ENCODE measurements at places on chromosomes 7 and 10. TPM values are rescaled to one million over a fixed set of nuclear protein-coding genes. Genes with fewer than 3 reads are reported as not detected.

- no peak for DNase-seq
Measured at GRCh38 chr7:104852386-104852785, 161.6 kb upstream of the KMT2E start.

- no peak for DNase-seq
Measured at GRCh38 chr10:124674768-124675222, 69.4 kb downstream of the FAM53B start.

Gene STEAP1B
- polyA plus RNA-seq: 0.80 TPM

Gene HIF1AN
- polyA plus RNA-seq: 7.4 TPM

- no peak for DNase-seq
Measured at GRCh38 chr7:73618538-73618937, 5.8 kb downstream of the MLXIPL start.

- no peak for DNase-seq
Measured at GRCh38 chr7:52682993-52683392, 352.4 kb upstream of the POM121L12 start.

Gene RSPH10B
- polyA plus RNA-seq: 0.25 TPM

GRCh38 chr10:12357525-12358151 lies 8.3 kb downstream of the CAMK1D start:
- no peak for DNase-seq

Gene ZNF107
- 8.9 TPM for polyA plus RNA-seq

Gene PTPN20
- 0.78 TPM for polyA plus RNA-seq

- no peak for DNase-seq
Measured at GRCh38 chr7:66810716-66811115, 70.2 kb downstream of the RABGEF1 start.

Gene CRPPA
- polyA plus RNA-seq: 0.32 TPM

DNA sequence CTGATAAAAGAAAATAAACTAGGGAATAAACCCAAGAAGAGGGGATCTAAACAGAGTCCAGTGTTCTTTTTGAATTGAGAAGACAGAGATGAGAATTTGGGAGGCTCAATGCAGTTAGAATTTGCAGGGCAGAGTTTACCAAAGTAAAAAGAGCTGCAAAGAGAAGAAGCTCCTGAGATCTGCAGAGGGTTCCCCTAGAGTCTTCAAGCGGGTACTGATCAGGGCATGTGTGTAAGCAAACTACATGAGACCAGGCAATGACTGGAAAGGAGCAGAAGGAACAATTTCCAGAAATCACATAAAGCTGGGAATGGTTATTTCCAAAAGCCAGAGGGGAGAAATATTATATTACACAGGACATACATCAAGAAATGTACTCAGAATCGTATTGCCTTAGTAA lies 58.1 kb upstream of the TES start:
- no peak for DNase-seq

DNA sequence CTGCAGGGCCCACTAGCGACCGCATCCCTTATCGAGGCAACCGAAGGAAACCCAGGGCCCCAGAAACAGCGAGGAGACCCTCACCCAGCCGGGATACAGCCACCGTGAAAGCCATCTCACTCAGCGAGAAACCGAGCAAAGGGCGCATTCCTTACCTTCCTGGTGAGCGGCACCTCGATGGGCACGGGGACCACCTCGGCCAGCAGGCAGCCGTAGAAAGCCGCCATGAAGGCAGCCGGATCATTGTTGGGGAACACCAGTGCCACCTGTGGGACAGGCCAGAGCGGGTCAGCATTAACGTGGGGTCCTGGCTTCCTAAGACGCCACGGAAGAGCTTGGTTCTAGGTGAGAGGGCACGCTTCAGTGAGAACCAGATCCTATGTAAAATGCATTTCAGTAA lies 263.7 kb downstream of the ZMYND11 start:
- no peak for DNase-seq

DNA sequence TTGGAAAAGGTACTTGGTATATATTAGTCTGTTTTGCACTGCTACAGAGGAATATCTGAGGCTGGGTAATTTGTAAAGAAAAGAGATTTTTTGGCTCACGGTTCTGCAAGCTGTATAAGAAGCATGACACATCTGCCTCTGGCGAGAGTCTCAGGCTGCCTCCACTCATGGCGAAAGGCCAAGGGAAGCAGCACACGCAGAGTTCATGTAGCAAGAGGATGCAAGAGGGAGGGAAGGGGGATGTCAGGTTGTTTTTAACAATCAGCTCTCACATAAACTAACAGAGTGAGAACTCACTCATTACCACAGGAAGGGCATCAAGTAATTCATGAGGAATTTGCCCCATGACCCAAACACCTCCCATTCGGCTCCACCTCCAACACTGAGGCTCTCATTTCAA lies 484.8 kb upstream of the DPP6 start:
- DNase-seq: no peak

Gene OSBPL3
- polyA plus RNA-seq: 23.3 TPM

DNA sequence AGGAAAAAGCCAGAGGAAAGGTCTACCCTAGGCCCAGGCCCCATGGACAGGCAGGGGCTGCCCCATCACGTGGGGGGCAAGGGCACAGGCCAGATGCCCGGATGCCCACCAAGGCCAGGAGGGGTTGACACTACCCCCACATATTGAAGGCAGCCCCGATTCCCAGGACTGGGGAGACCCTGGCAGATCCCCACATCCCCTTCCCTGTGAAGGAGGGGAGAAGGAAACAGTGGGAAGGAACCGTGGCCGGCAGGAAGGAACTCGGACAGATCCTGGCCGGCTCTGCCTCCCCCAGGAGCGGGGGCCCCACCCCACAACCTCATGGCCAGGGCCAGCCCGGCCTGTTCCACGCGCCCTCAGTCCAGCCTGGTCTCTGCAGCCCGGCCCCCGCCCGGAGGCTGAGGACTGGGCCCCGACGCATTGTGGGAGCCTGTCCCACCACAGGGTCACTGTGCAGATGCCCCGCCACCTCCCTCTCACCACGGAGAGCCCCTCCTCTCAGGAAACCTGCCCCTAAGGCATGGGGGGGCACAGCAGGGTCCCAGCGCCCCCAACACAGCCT lies 41.3 kb downstream of the PAPOLB start:
- DNase-seq: no peak

DNA sequence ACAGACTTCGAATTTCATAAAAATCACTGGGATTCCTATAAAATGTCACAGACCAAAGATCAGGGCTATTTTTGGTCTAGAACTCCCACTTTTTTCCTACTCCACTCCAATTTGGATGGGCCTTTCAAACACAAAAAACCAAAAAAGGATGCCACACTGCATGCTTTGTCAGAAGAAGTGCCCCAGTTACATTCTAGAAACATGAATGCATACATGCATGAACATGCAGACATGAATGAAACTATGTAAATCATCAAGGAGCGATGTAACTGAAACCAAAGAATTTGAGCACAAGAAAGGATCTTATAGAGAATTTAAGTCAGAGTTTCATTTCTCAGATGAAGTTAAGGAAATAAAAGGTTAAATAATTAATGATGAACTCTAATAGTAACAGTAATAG lies 31.8 kb upstream of the FAM133B start:
- DNase-seq: no peak

Gene CCL26
- 3.1 TPM for polyA plus RNA-seq

DNA sequence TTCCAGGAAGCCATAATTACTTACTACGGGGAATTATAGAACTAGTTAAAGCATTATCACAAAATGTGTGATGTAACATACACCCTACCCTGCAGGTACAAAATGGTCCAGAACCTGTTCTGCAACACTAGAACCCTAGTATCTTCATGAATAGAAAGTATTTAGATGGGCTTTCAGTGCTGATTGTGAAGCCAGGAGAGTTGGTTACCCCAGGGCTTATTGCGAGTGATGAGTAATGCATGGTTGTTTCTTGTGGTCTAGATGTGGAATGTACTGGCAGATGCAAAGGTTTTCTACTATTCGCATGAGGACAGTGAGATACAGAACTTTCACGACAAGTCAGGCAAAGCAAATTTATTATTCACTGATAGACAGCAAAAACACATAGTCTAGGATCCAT lies 33.6 kb upstream of the AGR3 start:
- DNase-seq: no peak

Gene CYP2C18
- 0.68 TPM for polyA plus RNA-seq

DNA sequence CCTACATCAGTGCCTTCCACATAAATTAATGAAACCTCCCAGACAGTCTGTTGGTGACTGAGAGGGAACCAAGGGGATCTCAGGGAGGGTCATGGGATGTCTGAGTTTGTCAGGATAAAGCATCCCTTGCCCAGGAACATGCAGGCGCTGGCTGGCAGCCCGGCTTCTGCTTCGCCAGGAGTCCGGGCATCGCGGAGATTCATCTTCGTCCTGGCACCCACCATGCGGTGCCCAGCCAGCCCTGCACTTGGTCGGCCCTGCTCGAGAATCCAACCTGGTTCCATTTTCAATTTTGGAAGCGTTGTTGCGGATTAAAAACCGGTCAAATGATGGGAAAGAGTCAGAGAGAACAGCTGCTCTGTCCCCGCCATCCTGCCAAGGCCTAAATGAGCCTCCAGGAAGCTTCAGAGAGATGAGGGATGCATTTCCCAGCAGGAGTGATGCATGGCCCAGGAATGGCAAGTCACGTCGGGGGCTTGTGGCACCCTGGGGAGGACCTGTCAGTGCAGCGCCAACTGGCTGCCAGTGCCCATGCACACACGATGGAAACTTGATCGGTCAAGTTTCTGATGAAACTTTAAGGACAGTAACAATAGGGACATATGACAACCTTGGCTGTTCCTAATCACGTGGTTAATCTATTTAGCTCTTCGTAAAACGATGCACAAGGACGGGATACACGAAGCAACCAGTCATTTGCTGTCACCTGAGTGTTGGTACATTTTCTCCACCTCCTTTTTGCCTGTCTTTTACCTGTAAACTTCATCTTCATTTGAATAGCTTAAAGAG lies 260.8 kb upstream of the MKI67 start:
- DNase-seq: no peak

DNA sequence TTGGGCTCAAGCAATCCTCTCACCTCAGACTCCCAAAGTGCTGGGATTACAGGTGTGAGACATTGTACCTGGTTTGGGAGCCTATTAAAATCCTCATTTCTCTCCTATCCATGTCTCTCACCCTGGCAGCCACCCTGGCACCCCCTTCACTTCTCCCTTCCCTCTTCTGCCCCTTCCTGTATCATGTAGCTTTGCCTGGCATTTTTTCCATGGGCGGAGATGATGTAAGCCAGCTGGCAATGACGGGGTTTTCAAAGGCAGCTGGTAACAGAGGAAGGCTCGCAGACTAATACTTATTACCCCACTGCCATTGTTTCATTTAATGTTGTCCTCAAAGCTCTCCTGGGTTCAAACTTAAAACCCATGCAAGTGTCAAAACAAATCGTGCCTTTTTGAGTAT lies 61.9 kb downstream of the RGS10 start:
- DNase-seq: no peak

GRCh38 chr7:118311121-118311836 lies 86.8 kb downstream of the ANKRD7 start:
- no peak for DNase-seq

GRCh38 chr10:5525561-5526341 lies 990 bp downstream of the CALML3 start:
- DNase-seq: no peak

GRCh38 chr10:99393683-99394082 lies 36.7 kb downstream of the GOT1 start:
- no peak for DNase-seq

DNA sequence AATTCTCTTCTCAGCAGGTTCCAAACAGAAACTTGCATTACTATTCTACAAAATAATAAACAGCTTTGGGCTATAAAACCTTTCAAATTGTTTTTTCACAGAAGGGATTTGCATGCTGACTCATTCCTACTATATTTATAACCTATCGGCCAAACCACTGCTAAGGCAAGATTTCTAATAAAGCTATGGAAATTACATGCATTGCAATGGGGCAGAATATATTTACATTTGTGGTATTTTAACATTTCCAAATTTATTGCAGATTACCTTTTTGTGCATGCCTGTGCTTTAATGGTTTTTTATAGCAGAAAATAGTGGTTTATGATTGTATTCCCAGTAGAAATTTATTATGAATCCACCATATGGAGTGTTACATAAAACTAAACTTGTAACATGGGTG lies 69.0 kb upstream of the NPVF start:
- DNase-seq: no peak

Data from thymus (tissue), 14 donors.